ENCODE measurements at places on chromosomes 16 and 17. TPM values are rescaled to one million over a fixed set of nuclear protein-coding genes. Genes with fewer than 3 reads are reported as not detected.

SMARCE1 gene
- 27.3 TPM for total RNA-seq

DNA sequence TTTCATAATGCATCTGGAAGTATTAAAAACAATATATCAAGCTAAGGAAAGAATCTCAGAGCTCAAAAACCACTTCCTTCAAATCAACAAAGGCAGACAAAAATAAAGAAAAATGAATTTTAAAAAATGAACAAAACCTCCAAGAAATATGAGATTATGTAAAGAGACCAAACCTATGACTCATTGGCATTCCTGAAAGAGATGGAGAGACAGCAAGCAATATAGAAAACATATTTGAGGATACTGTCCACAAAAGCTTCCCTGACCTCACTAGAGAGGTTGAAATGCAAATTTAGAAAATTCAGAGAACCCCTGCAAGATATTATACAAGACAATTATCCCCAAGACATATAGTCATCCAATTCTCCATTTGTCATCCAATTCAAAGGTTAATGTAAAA, 311.3 kb upstream of the SOX9 start:
- peaks cover 4% of the 10 kb centered on the region for H3K4me1 ChIP-seq
- no peak overlapping the region for H3K27ac ChIP-seq
- H3K4me3 ChIP-seq = no peak overlapping the region
- no peaks in the 10 kb centered on the region for H3K36me3 ChIP-seq

DNA sequence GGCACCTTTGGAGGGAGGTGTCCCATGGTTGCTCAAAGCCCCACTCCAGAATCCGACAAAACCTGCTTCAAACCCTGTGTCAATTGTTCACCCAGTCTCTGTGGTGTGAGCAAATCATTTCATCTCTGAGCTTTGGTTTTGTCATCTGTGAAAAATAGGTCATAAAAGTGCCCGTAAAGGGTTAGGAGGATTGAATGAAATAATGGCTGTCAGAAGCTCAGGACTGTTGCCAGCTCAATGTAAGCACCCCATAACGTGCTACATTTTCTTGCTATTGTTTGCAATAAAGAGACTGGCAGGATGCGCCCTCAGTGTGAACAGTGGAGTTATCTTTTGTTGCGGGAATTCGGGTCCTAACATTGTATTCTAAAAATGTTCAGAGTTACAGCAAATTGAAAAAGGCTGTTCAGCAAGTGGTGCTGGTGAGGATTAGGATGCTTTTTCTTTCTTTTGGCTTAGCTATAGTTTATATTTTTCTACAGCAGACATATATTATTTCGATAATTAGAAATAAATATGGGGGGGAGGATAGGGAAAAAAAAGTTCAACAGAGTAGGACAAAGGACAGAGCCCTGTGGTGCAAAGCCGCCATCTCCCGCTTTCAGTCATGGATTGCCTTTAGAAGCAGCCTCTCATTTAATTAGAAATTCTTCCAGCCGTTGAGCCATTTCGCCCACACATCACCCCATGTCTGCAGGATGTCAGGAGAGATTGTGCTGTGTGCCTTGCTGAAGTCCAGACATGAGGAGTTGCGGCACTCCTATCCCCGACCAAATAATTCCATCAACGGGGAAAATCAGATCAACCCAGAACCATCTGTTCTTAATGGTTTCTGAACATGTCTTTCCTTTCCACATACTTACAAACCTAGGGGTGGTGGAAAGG, 20.9 kb upstream of the PYY start:
- H3K4me3 ChIP-seq = no peak overlapping the region
- no peak overlapping the region for H3K27ac ChIP-seq
- no peaks in the 10 kb centered on the region for H3K4me1 ChIP-seq
- no peak for DNase-seq
- H3K27me3 ChIP-seq = no peaks in the 10 kb centered on the region

- no peaks in the 10 kb centered on the region for H3K27me3 ChIP-seq
- no peaks in the 10 kb centered on the region for H3K4me1 ChIP-seq
- no peak for DNase-seq
- no peaks in the 10 kb centered on the region for H3K36me3 ChIP-seq
Measured at GRCh38 chr16:84027625-84028024, 15.0 kb downstream of the SLC38A8 start.

NPIPA2 gene
- 0.50 TPM for total RNA-seq

PDIA2 gene
- total RNA-seq = 1,038 TPM

OTOP2 gene
- not detected for total RNA-seq

GRCh38 chr17:54770836-54771235, 129.8 kb upstream of the TOM1L1 start:
- H3K4me1 ChIP-seq = no peaks in the 10 kb centered on the region
- no peak for DNase-seq
- H3K36me3 ChIP-seq = no peaks in the 10 kb centered on the region
- no peak overlapping the region for H3K27ac ChIP-seq
- H3K4me3 ChIP-seq = no peak overlapping the region

DNA sequence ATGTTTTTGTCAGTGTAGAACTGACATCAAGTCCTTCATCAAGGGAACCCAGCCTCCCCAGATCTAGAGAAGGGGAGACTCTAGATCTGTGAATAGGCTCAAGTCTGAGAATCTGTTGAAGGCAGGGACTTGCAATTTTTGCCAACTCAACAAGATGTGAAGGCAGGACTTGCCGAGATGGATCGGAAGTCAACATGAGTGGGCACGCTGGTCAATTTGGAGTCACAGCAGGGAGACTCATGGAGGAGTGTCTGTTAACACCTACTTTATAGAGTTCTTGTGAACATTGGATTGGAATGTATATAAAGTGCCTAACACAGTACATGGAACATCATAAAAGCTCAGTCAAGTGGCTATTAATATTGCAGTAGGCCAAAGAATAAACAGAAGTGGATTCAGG, 10.0 kb downstream of the ZNF689 start:
- no peak overlapping the region for H3K27ac ChIP-seq
- H3K27me3 ChIP-seq = no peaks in the 10 kb centered on the region
- H3K36me3 ChIP-seq = peaks cover 9% of the 10 kb centered on the region
- no peak for DNase-seq
- H3K4me1 ChIP-seq = no peaks in the 10 kb centered on the region

SCGB1C2 gene
- not detected for total RNA-seq

GRCh38 chr17:56774650-56775049, 59.1 kb downstream of the C17orf67 start:
- H3K27ac ChIP-seq = no peak overlapping the region
- H3K4me3 ChIP-seq = no peak overlapping the region
- no peak for DNase-seq
- H3K36me3 ChIP-seq = no peaks in the 10 kb centered on the region
- H3K27me3 ChIP-seq = peaks cover 7% of the 10 kb centered on the region

DNA sequence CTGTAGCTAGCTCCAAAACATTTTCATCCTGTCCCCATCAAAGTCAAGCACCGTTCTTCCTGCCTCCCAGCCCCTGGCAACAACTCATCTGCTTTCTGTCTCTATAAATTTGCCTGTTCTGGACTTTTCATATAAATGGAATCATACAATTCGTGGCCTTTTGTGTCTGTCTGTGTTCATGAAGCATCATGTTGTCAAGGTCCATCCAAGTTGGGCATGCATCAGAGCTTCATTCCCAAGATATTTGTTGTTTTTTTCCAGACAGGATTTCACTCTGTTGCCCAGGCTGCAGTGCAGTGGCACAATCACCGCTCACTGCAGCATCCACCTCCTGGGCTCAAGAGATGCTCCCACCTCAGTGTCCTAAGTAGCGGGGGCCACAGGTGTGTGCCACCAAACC, 5.9 kb downstream of the SLC5A10 start:
- no peaks in the 10 kb centered on the region for H3K4me1 ChIP-seq
- no peaks in the 10 kb centered on the region for H3K36me3 ChIP-seq
- no peaks in the 10 kb centered on the region for H3K27me3 ChIP-seq
- H3K4me3 ChIP-seq = no peak overlapping the region
- no peak for DNase-seq

GRCh38 chr16:85430523-85431421, 182.3 kb upstream of the GSE1 start:
- no peak overlapping the region for H3K27ac ChIP-seq
- H3K27me3 ChIP-seq = no peaks in the 10 kb centered on the region
- H3K4me1 ChIP-seq = no peaks in the 10 kb centered on the region
- H3K36me3 ChIP-seq = no peaks in the 10 kb centered on the region
- no peak overlapping the region for H3K4me3 ChIP-seq

- H3K27ac ChIP-seq = no peak overlapping the region
- no peak overlapping the region for H3K4me3 ChIP-seq
- peaks cover 4% of the 10 kb centered on the region for H3K4me1 ChIP-seq
- no peak for DNase-seq
- H3K27me3 ChIP-seq = no peaks in the 10 kb centered on the region
- peaks cover 6% of the 10 kb centered on the region for H3K36me3 ChIP-seq
Measured at GRCh38 chr17:34993031-34993430, 12.7 kb downstream of the LIG3 start.

DNA sequence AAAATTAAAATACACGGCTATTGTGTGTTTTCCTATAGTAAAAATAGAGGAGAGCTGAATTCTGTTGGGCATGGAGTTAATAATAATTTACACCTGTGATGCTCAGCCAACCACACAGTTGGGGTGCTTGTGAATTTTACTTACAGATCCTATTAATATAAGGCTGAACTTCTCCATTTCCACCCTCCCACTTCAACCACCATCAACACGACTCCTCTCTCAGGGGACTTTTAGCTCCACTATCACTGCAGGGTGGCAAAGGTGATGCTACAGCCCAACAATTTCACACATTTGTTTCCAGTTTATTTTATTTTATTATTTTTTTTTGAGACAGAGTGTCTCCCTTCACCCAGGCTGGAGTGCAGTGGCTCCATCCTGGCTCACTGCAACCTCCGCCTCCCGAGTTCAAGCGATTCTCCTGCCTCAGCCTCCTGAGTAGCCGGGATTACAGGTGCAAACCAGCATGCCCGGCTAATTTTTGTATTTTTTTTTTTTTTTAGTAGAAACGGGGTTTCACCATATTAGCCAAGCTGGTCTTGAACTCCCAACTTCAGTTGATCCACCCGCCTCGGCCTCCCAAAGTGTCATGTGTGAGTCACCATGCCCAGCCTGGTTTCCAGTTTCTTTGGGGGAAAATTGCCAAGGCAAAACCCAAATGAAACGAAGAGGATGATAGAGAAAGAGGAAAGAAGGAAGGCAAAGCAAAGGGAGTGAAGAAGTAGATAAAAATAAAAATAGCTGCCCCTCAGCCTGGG, 57.9 kb downstream of the GNA13 start:
- H3K27ac ChIP-seq = no peak overlapping the region
- no peaks in the 10 kb centered on the region for H3K27me3 ChIP-seq
- no peaks in the 10 kb centered on the region for H3K4me1 ChIP-seq
- H3K36me3 ChIP-seq = no peaks in the 10 kb centered on the region

DNA sequence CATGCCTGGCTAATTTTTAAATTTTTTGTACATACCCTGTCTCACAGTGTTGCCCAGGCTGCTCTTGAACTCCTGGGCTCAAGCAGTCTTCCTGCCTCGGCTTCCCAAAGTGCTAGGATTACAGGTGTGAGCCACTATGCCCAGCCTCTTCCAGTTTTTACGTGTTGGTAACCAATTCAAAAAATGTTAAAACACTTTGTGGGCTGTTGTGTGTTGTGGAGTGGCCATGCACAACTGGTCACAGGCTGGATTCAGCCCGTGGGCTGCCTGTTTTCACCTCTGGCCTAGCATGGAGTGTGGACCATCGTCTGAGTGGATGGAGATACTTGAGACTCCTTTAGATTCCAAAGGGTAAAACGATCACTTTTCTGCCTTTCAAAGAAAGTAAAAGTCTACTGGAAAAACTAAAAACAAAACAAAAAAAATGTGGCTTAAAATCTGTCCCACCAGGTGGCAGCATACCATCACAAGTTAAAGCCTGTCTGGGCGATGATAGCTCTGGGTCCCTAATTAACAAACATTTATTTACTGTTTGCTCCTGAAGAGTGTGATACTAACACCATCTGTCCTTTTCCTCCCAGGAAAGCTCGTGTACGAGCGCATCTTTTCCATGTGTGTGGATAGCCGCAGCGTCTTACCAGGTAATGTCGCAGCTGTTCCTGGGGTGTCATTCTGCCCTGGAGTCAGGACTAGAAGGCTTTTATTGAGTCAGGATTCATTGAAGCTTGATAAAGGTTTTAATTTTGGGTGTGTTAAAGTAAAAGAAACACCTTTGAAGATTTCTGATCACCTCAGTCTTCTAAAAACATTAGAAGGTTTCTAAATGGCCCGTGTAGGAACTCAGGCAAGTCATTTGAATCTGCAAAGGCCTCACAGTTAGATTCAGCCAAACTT, 45.8 kb downstream of the VPS35L start:
- H3K36me3 ChIP-seq = no peaks in the 10 kb centered on the region
- no peaks in the 10 kb centered on the region for H3K27me3 ChIP-seq
- no peak overlapping the region for H3K4me3 ChIP-seq
- H3K4me1 ChIP-seq = no peaks in the 10 kb centered on the region
- peak; percentile 35 for DNase-seq
- no peak overlapping the region for H3K27ac ChIP-seq
